ENCODE measurements at places on chromosomes 1 and 21.

DNA sequence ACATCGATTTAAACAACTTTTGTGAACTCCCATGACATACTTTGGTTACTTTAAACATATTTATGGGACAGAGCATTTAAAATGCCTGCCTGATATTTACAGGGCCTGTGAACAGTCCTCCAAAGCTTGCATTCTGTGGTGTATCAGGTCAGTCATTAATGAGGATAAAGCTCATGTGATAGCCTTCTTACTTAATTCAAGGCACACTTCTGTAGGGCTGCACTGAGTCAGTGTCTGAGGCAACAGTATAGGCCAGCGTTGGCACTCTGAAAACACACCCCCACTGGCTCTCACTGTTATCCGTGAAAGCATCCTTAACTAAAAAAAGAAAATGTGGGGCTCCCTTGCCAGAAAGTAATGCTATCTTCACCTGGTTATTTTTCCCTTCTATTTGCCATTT is 200.0 kb downstream of the NFIA start:
- DNase-seq, result peak; percentile 50

- DNase-seq, result peak; percentile 45
These were observed 26.5 kb downstream of the CD34 start for GRCh38 chr1:207884266-207885029.

DNA sequence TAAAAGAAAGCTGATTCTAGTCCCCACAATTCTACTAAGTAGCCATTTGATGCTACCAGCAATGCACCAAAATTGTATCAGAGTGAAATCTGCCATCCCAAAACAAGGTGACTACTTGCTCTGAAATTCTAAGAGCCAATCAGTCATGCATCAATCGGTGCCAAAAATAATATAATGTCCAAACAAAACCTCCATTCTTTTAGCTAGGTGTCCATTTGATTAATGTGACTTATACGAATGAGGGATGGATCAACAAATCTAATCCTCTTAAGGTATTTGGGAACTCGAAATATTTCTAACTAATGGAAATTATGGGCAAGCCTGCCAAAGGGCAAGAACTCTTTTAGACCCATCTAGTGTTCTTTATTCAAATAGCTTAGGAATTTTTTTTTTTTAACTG is 66.4 kb upstream of the NEK2 start:
- peak; percentile 75 for DNase-seq

GRCh38 chr1:84505493-84506001 is 639 bp upstream of the SPATA1 start:
- peak; percentile 83 for DNase-seq

DNA sequence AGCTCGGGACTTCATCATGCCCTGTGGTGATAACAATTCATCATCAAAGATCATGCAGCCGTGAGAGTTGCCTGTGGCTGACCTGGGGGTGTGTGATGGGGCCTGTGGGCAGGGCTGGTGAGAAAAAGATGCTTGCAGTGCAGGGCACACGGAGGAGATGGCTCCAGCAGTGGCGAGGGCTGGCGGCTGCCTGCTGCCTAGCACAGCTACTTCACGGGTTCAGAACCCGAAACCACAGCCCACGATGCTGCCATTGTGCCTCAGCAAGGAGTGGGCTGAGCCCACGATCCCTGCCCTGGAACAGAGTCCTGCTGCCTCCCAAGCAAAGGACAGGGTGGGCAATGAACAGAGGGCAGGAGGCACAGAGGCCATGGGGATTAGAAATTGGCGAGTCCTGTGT is 631 bp upstream of the KRTAP10-9 start:
- no peak for DNase-seq

DNA sequence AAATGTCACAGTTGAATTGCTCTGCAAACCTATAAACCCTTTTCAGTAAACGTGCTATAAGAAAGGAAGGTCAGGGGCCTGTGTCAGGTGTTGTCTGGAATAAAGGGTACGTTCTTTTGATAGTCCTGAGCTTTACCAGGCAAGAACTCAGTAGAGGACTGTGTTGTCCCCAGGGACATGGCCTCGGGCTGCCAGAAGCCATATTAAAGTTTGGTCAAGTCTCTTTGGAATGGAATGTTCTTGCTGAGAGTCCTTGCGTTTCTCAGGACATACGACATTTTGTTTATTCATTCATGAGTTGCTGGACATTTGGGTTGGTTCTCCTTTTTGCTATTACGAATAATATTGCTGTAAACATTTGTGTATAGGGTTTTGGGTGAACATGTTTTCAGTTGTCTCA is 16.8 kb downstream of the VPS13D start:
- DNase-seq, result no peak

- DNase-seq, result peak; percentile 27
These were observed 25.5 kb upstream of the PTPRF start for GRCh38 chr1:43505077-43505780.

- DNase-seq, result no peak
These were observed 24.6 kb downstream of the MAPKAPK2 start for GRCh38 chr1:206709322-206709721.

- no peak for DNase-seq
These were observed 60.4 kb downstream of the DESI2 start for GRCh38 chr1:244713332-244713731.

DNA sequence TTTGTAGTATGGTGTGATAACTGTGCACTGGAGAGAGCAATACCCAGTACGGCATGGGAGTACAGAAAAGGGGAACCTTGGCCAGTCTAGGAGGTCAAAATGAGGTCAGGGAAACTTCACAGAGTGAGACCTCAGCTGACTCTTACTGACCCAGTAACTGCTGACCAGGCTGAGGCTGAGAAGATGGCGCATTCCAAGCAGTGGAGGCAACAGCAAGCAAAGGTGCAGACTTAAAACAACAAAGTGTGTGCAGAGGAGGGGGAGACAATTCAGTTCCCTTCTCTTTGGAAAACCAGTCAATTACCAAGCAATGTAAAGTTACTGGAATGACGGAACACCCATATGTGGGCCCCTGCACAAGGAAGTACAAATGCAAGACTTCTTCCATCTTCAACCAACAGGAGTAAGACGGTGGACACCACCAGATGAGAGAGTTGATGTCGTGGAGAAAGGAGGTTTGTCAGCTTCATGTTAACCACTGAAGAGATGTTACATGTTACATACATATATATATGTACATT is 54.6 kb upstream of the PRDX6 start:
- DNase-seq, result no peak

DNA sequence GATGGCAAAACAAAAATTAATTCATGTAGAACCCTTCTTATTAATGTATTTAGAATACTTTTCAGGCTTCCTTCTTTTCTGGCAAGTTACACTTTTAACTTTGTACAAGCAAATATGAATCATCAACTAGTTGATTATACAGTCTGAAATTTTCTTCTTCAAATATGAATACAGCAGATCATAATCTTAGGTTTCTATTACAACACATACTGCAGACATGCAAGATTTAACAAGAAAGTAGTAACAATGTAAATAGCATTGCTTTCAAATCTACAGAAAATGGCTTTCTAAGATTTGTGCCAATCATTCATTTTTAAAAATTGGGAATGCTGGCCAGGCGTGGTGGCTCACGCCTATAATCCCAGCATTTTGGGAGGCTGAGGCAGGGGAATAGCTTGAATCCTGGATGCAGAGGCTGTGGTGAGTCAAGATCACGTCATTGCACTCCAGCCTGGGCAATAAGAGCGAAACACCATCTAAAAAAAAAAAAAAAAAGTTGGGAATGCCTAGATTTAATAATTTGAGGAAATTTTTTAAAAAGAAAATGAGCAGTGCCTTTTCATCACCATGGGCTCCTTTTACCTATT is 68.4 kb upstream of the DPYD start:
- DNase-seq, result no peak

GRCh38 chr1:83857103-83857502 is 141.8 kb downstream of the TTLL7 start:
- DNase-seq, result peak; percentile 46

DNA sequence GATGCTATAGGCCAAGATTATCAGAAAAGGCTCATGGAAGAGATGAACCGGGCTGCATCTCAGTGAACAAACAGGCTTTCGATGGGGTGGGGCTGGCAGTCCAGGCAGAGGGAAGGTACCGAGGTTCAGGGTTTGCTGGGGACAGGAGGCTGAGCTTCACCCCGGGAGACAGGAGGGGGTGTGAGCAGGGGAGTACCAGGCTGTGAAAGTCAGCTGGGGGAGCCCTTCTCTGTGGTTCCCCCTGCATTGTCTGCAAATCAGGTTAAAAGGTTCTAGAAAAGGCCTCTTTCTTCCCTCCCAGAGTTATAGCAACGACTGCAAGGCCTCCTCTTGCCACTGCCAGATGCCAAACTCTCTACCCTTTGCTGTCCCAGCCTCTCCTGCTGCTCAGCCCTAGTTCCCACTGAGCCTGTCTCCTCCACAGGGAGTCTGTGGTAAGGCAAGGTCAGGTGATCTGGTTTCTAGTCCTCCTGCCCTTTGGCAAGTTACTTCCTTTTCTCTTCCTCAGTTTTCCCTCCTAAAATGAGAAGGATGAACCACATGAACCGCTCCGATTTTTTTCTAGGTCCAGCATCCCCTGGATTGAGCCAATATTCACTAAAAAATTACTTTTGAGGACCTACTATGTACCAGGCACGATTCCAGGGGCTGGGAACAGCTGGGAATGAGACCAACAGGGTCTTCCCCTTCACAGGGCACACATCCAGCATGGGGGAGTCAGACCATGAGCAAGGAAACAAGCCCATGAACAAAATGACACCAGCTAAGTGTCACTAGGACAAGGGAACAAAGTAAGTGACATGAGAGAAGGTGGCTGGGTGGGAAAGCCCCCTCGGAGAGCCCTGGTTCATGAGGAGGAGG is 7.2 kb downstream of the LAD1 start:
- DNase-seq, result no peak

DNA sequence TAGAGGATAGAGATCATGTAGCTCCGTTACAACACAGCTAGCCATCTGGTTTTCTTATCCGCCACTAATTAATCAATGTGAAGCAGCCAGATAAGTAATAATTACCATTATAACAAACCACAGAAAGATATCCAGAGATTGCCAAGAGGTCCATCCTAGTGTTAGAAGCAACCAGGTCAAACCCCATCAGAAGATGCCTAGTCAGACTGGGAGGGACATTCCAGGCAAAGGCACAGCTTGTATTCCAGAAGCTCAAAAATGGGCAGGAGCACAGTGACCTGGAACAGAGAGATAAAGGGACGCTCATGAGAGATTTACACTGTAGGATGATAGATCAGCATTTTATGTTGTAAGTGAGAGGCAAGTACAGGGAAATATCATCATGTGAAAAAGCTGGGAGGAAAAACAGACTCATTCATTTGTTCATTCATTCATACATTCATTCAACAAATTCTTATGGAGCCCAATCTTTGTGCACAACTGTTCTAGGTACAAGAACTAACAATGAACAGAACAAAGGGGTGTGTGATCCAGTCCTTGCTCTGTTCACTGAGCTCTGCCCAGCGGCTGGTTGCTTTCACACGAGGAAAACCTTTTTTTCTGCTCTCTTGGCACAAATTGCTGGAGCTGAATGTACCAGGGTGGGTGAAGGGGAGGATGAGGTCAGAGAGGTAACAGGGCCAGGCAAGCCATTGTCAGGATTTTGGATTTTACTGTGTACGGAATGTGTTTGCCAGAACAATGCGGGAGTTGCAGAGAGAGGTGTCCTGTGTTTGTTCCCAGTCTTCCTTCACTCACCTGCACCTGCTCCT is 240.8 kb upstream of the FGGY start:
- no peak for DNase-seq

DNA sequence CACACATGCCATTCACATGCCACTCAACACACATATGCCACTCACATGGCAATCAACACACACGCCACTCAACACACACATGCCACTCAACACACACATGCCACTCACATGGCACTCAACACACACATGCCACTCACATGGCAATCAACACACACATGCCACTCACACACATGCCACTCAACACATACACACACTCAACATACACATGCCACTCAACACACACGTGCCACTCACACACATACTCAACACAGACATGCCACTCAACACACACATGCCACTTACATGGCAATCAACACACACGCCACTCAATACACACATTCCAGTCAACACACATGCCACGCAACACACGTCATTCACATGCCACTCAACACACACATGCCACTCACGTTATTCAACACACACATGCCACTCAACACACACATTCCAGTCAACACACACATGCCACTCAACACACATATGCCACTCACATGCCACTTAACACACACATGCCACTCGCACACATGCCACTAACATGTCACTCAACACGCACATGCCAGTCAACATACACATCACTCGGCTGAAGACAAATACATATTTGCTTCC is 182.9 kb downstream of the NPHP4 start:
- DNase-seq, result no peak

GRCh38 chr1:215807218-215807617 is 240.1 kb downstream of the KCTD3 start:
- no peak for DNase-seq

DNA sequence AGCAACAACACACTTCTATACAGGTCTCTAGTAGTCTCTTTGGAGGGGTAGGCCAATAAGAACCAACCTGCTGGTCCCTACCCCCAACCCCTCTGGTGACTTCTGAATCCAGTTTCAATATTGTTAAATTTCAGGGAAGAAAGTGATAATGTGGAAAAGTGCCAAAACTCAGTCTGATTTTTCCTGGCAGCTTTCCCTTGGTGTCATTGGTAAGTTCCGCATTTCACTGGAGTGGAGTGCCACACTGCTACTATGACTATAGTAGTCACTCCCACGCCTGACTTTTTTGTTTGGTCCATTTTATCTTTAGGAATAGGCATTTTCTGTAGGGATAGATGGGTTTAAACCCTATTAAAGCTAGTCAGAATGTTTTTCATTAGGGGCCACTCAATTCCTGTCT is 5.7 kb upstream of the ARID1A start:
- DNase-seq, result no peak

GRCh38 chr1:54926970-54927369 is 40.0 kb upstream of the DHCR24 start:
- DNase-seq, result no peak

- peak; percentile 100 for DNase-seq
These were observed 58.6 kb downstream of the MDM4 start for GRCh38 chr1:204574865-204575163.

DNA sequence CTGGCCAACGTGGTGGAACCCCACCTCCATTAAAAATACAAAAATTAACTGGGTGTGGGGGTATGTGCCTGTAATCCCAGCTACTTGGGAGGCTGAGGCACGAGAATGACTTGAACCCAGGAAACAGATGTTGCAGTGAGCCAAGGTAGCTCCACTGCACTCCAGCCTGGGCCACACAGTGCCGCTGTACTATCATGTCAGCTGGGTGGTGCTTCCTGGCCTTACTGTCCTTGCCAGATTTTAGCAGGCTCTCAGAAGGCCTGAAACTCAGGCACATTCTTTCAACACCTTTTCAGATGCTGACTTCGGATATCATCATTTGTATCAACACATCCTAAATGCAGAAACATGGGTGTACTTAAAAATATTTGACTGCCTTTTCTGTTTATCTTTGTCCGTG is 31.6 kb upstream of the NBL1 start:
- DNase-seq, result no peak

All from NCI-H82 (cell line).